Pancreas (tissue), 10 donors: ENCODE measurements at places on chromosomes 4 and X.

DNA sequence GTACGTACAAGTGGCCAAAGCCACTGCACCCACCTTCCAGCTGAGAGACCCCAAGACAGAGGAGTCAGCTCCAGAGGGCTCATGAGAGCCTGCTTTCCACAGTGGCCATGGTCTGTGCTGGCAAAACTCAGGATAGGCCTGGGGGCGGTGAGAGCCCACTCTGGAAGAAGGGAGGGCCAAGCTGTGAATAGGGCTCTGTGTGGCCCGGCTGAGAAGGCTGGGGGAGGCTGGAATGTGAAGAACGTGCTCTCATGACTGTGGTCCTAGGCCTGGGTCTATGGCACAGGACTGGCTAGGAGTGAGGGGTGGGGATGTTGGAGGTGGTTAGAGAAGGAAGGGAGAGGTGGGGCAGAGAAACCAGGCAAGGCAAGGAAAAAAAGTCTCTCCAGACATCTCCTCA lies 13.3 kb downstream of the STARD8 start:
- no peak for DNase-seq

GRCh38 chr4:2082118-2082517 lies 23.0 kb downstream of the NAT8L start:
- no peak for DNase-seq

DNA sequence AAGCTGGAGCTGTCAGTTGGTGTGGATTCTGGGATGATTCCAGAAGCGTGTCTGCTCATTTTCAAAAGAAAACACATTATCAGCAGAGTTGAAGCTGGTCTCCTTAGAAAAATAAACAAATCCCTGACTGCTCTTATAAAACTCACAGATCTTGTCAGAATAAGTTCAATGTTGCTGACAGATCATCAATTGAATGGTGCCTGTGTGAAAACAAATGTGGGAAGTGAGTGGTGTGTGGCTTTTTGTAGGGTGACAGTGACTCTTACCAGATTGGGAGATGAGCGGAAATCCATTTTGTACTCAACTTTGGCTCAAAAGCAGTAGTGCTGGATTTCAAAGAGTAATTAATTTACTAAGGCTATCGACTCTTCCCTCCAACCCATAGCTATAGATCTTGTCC lies 807.8 kb downstream of the RAPGEF2 start:
- no peak for DNase-seq

GRCh38 chrX:115487608-115488007 lies 73.4 kb upstream of the PLS3 start:
- DNase-seq: no peak

DNA sequence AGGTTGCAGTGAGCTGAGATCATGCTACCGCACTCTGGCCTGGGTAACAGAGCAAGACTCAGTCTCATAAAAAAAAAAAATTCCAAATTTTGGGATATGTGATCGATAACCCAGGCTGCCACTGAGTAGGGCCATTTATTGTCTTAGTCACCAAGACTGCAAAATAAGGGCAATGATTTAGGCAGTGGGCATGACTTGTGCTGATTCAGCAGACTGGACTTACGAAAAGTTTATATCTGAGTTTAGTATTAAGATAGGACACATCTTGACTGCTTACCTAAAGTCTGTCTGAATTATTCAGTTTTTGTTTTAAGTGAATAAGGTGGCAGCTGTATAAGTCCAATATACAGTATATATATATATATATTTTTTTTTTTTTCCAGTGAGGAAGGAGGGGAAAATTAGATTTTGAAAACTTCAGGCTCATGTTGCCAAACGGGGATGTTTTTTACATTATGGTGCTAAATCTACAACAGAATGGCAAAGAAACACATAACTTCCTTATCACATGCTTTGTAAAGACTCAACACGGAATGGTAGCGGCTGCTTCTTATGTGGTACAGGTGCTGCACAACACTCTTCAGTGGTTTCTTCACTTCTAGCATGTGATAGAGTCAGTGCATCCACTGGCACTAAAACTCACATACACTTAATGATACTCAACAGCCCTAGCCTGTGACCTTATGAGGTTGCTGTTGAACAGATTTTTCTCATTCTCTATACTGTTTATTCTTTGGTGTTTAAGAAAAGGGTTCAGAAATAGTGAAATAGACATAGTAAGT lies 6.5 kb downstream of the TEX13D start:
- no peak for DNase-seq

DNA sequence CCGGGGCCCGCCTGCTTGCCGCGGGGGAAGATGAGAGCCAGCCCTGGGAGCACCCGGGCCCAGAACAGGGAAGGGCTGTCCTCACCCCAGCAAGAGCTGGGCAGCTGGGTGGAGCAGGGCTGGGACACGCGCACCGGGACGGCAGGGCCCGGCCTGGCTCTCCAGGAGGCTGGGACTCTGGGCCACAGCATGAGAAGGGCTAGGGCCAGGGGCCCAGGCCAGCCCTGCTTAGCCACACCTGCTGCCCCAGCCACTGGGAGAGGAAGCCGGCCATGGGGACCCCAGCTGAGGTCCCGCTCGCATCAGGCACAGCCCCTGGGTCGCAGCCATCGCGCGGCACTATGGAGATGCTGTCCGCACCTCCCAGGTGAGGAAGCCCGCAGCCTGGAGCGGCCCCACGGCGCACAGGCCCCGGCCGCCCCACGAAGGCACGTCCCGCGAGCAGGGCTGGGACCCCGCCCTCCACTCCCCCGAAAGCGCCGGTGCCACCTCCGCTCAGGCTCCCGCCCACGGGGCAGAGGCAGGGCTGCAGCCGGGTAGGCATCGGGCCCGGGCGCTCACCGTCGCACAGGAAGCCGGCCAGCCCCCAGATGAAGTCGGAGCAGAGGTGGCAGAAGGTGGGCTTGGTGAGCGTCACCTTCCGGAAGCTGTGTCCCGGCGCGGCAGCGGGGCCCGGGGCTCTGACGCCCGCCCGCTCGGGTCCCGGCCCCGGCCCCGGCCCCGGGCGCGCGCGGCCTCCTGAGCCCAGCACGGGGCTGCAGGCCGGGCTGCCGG lies 531 bp downstream of the DGKQ start:
- peak; percentile 49 for DNase-seq

- no peak for DNase-seq
Measured at GRCh38 chrX:54530357-54530900, 410 bp downstream of the GNL3L start.

DNA sequence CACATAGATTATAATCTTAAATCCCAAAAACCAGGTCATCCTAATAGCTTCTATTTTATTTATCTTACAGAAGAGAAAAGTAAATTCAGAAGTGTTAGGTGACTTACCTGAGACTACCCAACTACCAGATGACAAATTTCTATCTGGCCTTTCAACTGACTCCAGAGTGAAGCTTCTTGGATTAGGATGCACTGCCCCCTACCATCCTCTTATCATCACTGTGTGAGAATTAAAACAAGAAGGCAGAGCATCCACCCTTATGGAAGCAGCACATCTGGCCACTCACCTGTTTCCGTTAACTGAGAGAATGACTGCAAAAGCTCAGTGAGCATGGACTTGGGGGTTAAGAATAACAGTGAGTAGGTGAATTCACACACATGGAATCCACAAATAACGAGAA lies 502.6 kb upstream of the TECRL start:
- DNase-seq: no peak

GRCh38 chr4:73376976-73377375 lies 27.1 kb upstream of the ALB start:
- DNase-seq: no peak

DNA sequence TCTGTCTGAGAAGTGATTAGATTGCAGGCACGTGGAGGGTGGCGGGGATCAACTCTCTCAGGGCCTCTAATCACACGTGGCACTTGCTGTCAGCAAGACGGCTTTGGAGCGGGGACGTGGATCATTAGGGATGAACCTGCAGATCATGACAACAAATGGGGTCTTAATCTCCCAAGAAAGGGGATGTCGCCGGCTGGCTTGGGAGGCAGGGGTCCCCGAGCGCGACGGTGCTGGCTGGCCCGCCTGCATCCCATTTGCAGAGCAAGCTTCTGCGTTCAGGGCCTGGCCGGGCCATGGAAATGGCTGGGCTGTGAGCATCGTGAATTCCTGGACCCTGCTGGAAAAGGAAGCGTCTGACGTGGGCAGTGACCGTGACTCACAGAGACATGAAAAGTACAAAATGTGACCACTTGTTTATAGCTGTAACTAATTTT lies 85.1 kb upstream of the SHOX start:
- DNase-seq: no peak

GRCh38 chr4:183986971-183987946 lies 82.2 kb downstream of the STOX2 start:
- peak; percentile 68 for DNase-seq

DNA sequence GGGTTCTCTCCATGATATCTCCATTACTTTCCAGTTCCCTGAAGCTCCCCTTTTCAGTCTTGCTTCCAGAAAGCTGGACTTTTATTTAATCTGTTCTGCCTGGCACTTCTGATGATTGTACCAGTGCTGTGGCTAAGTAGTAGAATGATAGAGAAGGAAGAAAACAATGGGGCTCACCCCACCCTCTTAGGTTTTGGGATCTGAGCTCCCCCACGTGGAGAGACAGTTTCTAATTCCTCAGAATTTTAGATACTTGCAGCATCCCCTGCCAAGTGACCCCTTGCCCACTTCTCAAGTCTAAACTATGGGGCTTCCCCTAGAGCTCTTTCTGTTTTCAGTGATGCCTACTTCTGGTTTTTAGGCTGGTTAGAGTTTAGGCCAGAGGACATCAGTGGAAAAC lies 73.9 kb downstream of the GC start:
- no peak for DNase-seq

GRCh38 chrX:51955200-51955599 lies 61.8 kb downstream of the MAGED1 start:
- no peak for DNase-seq

DNA sequence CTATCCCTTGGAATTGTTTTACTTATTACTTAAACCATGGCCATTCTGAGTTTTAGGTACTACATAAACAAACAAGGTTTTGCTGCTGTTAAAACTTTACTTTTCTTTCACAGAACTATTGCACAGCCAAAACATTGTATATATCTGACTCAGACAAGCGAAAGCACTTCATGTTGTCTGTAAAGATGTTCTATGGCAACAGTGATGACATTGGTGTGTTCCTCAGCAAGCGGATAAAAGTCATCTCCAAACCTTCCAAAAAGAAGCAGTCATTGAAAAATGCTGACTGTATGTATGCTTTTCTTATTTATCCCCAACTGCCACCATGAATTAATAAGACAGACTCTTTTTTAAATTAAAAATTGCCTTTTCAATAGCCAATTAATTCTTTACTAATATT lies 69.8 kb downstream of the CCKAR start:
- DNase-seq: no peak

DNA sequence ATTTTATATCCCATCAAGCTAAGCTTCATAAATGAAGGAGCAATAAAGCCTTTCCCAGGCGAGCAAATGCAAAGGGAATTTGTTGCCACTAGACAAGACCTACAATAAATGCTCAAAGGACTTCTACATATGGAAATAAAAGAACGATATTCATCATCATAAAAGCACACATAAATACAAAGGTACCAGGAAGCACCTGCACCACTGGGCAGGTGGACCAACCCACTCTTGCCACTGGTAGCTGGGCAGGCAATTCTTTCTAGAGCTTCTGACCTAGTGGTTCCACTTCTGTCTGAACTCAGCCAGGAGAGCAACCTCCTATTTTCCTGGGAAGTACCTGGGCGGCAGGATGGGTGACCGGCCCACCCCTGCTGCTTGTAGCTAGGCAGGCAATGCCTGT lies 237.2 kb upstream of the ITM2A start:
- no peak for DNase-seq

- DNase-seq: no peak
Measured at GRCh38 chr4:138301536-138301935, 59.4 kb upstream of the SLC7A11 start.

DNA sequence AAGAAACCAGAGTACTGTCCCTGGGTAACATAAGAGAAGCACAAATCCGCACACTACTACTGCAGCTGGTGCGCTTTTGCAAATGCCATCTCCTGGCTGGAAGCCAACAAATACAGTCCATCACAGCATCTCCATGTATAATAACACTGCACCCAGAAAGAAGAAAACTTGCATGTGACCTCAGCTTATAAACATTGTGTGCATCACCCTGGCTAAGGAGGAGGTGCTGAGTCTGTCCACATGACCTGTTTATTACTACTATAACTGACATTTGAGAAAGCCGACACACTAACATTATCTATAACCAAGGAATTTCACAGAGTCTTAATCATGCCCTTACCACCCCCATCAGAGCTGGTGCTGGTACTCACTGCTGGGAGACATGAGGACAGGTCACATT lies 516.8 kb downstream of the CFAP47 start:
- no peak for DNase-seq

- peak; percentile 10 for DNase-seq
Measured at GRCh38 chr4:41538017-41538733, at the start of gene LIMCH1. LIMCH1 (plus strand) TSS chr4:41538157; CDS start chr4:41605996, 67,839 bp downstream.

DNA sequence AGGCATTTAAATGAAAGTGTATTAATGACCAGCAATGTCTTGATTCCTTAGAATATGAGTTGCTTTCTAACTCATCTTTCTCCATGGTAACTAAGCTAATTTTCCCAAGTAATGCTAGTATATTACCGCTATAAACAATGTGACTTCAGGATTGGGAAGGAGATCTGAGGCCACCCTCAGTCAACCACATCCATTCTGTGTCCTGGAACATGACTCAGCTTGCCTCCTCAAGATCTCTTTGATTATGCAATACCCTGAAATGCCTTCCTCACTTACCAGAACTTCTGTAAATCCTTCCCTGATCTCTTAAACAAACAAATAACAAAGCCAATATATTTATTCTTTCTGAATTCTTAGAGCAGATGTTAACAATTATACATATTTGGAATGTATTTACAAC lies 1495.5 kb downstream of the PCDH18 start:
- DNase-seq: no peak

DNA sequence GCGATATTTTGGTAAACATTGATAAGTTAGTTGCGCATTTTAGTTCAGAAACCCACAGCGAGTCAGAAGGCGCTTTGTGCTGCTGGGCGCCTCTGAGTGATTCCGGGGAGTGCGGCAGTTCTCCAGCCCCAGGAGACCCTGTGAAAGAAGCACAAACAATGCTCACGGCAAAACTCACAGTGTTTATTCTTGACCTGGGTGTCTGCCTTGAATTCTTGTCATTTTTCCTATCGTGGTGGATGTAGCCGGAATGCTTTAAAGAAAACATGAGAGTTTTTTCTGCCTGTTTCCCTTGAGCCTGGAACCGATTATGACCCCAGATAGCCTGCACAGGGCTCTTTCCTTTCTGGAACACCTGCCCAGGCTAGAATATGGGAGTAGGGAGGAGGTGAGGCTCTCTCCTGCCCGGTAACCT lies 6.7 kb downstream of the TBL1X start:
- DNase-seq: no peak

- no peak for DNase-seq
Measured at GRCh38 chr4:126633306-126633705, 999.5 kb upstream of the INTU start.

GRCh38 chr4:100087743-100088142 lies 102.5 kb downstream of the DDIT4L start:
- DNase-seq: no peak

GRCh38 chrX:150365990-150366911 lies 3.1 kb downstream of the MAMLD1 start:
- peak; percentile 44 for DNase-seq

- no peak for DNase-seq
Measured at GRCh38 chr4:19329631-19330030, 922.1 kb upstream of the SLIT2 start.
